ENCODE measurements at places on chromosomes 12 and 14.
A peak's percentile ranks its signal among the peaks of the same experiment; 100 is the strongest.

DNA sequence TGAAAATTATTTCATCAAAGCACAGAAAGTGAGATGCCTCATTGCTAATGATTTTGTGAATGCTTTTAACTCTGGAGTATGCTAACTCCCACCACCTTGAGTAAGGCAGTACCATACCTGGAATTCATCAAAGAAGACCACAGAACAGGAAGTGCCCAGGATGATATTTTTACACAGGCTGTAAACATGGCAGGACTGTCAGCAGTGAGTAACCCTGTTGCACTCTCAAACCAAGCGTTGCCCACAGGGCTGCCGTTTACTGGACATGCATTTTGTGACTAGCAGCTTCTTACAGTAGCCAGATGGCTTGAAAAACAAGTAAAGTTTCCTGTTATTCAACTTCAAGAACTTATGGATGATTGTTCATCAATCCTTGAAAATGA is 42.4 kb downstream of the RALGAPA1 start:
- DNase-seq = no peak

DNA sequence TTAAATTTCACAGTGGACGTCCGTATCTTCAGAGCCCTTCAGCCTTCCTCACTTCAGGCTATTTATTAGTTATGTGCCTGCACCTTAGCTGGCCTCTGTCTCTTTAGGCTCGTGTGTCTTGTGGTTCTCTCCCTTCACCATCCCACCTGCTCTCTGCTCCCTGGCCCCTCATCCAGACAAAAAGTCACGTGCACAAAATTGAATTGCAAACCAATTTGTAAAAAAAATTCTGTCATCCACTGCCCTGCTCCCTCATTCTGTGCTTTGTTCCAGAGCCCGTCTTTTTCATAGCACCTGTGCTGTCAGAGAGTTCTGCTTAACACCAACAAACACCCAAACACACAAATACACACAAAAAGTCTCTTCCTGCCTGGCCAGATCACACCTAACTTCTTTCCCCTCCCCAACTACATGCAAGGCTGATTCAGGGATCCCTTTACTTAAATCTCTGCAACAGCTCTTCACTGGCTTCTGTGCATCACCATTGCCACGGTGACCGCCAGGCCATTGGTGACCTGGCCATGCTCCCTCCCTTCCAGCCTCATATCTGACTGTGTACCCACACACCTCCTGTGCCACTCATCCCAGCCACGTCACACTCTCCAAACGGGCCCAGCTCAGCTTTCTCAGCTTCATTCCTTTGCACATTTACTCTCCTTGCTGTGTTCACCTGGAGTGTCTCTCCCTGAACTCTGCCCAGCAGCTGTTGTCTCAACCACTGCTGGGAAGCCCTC is 205.7 kb downstream of the TTC8 start:
- DNase-seq = no peak

- no peak for DNase-seq
Observed at GRCh38 chr12:118033902-118034301, 17.4 kb downstream of the RFC5 start.

GRCh38 chr12:101982307-101982706 is 79.5 kb downstream of the WASHC3 start:
- DNase-seq = no peak

DNA sequence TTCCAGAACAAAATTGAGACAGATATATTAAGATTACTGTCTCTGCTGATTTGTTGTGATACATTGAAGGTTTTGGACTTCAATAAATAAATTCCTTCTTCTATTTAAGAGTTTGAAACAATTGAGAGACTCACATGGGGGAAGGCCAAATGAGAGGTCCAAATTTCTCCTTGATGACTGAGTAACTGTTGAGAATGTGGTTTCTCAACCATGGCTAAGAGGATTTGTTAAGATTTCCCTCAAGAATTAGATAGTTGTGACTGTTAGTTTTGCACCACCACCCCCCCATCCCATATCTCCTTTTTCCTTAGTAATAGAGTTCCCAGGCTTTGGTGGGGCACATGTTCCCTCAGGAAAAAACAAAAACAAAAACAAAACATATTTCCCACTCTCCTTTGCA is 47.7 kb upstream of the IGF1 start:
- no peak for DNase-seq

- DNase-seq = peak; percentile 4
Observed at GRCh38 chr12:1117970-1118563, 127.0 kb downstream of the ERC1 start.

DNA sequence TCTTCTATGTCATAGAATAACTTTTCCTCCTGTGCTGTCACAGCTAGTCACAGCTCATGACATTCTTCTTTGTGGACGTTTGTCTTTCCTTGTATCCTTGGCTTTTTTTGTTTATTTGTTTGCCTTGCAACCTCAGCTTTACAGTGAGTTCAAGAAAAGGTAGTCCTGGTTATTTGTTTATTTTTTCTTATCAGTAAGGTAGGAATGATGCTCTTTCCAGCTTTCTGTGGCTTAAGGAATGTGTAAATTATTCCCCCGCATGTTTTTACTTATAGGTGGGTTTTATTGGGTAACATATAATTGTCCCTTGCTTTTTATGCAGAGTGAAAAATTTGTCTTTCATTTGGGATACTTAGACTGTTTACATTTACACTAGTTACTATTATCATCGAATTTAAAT is 1673.6 kb upstream of the FLRT2 start:
- DNase-seq = no peak

GRCh38 chr14:20798318-20798717 is 4.3 kb downstream of the RNASE1 start:
- DNase-seq = no peak

Data from activated naive CD4-positive, alpha-beta T cell (primary cell).